ENCODE measurements at places on chromosomes 5 and 9. TPM values are rescaled to one million over a fixed set of nuclear protein-coding genes. Genes with fewer than 3 reads are reported as not detected.

- peak overlapping the region; percentile 22 for H3K27ac ChIP-seq
- peak; percentile 73 for DNase-seq
- peaks cover 41% of the 10 kb centered on the region for H3K4me1 ChIP-seq
- H3K27me3 ChIP-seq = no peaks in the 10 kb centered on the region
Observed at GRCh38 chr5:8844847-8845246, 701.0 kb downstream of the SEMA5A start.

DNA sequence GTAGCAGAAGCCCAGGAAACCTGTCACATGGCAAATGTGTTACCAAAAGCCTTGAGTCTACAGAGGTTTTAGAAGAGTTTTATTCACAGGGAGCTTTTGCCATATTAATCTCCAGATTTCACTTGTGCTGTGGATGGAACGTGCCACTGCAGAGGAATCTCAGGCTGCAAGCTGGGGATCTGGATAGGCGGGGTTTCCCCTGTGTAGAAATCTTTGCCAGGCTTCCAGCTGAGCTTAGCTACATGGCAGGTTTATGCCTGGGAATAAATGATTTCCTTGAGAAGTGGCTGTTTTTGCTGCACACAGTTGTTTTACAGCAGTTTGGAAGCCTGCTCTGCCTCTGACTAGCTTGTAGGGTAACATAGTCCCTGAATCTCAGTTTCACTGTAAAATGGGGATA is 224.6 kb upstream of the PLPPR1 start:
- DNase-seq = no peak
- no peaks in the 10 kb centered on the region for H3K36me3 ChIP-seq
- H3K27me3 ChIP-seq = no peaks in the 10 kb centered on the region
- no peak overlapping the region for H3K4me3 ChIP-seq

Gene CLPTM1L
- 139 TPM for total RNA-seq

Gene PHF24
- total RNA-seq = not detected

Gene DPM2
- total RNA-seq = 11.5 TPM

Gene CCL21
- total RNA-seq = not detected

GRCh38 chr5:115317320-115317719 is 20.9 kb upstream of the CCDC112 start:
- no peak overlapping the region for H3K4me3 ChIP-seq
- no peaks in the 10 kb centered on the region for H3K27me3 ChIP-seq
- H3K36me3 ChIP-seq = no peaks in the 10 kb centered on the region
- peaks cover 3% of the 10 kb centered on the region for H3K4me1 ChIP-seq
- no peak overlapping the region for H3K27ac ChIP-seq
- DNase-seq = no peak

DNA sequence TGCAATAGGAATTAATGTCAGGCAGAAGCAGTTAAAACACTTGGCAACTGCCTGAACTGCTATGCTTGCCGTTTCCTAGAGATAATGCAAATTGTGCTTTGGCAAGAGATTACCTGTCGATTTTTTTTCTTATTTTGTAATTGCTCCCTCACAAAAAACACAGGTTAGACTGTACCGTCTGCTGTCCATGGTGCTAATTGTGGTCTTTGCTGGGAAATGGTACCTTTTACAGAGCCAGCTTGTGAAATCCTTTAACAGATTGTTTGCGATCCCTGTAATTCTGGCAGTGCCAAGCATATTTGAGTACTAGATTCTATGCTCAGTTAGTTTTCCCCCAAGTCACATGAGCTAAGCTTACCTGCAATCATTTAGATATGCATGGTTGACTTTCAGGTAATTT is 2125.8 kb upstream of the WWC1 start:
- H3K4me1 ChIP-seq = no peaks in the 10 kb centered on the region
- H3K27me3 ChIP-seq = no peaks in the 10 kb centered on the region
- H3K4me3 ChIP-seq = no peak overlapping the region
- H3K27ac ChIP-seq = no peak overlapping the region
- no peaks in the 10 kb centered on the region for H3K36me3 ChIP-seq
- no peak for DNase-seq

Gene PIP5KL1
- 3.5 TPM for total RNA-seq

DNA sequence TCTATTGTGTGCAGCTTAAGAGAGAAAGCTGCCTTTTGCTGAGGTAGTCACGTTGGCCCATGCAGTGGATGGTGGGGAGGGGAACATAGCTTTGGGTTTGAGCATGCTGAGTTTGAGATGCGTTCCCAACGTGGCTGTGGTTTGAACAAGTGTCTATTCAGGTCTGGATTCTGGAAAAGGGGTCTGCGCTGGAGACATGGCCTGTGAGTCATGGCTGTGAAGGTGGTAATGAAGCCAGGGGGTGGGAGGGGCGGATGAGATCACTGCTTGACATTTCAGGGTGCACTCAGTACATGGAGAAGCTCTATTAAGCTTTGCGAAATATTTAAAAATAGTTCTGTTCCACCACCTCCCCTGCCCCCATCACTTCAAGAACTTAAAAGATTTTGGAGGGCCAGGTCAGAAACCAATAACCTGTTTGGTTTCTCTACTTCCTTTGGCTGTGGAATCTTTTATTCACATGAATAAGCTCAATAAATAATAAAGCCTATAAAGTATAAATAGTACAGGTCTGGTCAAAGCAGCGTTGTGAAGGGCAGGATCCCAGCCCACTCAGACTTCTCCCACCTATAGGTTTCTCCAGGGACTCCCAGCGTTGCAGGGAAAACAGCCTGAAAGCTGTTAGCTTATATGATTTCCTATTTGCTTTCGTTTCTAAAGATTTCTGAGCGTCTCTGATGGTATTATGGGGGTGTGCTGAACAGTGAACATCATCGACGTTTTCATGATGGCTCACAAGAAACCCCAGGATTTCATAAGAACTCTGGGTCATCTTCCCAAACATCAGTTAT is 189.9 kb downstream of the NSG2 start:
- no peaks in the 10 kb centered on the region for H3K27me3 ChIP-seq
- H3K4me3 ChIP-seq = peak overlapping the region; percentile 18
- DNase-seq = no peak
- H3K27ac ChIP-seq = no peak overlapping the region
- H3K4me1 ChIP-seq = no peaks in the 10 kb centered on the region

- H3K4me1 ChIP-seq = no peaks in the 10 kb centered on the region
- no peak overlapping the region for H3K4me3 ChIP-seq
- H3K36me3 ChIP-seq = no peaks in the 10 kb centered on the region
- no peak for DNase-seq
- H3K27ac ChIP-seq = no peak overlapping the region
- no peaks in the 10 kb centered on the region for H3K27me3 ChIP-seq
Observed at GRCh38 chr9:26264709-26265601, 586.7 kb upstream of the TUSC1 start.

Gene FOXD4L4
- under 0.01 TPM for total RNA-seq

GRCh38 chr9:133534346-133535291 is at the start of gene ADAMTSL2:
ADAMTSL2 (plus strand) TSS chr9:133534704; CDS start chr9:133536713, 2,009 bp downstream.
- H3K4me1 ChIP-seq = peaks cover 8% of the 10 kb centered on the region
- peak; percentile 97 for DNase-seq
- H3K4me3 ChIP-seq = peak within 1 kb of the TSS; percentile 28
- H3K27ac ChIP-seq = no peak within 1 kb of the TSS

DNA sequence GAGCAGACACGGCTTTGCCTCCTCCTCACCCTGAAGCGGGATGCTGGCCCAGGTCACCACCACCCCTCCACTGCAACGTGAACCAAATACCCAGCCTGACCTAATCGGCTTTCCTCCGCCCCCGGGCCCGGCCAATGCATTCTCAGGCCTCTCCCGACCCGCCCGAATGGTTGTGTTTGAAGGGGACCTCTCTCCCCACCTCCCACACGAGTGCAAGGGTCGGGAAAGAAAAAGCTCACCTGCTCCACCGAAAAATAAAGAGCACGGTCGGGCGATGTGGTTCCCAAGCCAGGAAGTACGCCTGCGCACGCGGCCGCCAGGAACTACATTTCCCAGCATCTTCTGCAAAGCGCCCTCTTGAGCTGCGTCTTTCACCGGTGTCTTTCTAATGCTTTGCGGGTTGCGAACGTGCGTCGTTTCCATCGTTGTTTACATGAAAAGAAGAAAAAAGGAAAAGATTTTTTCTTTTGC is at the start of gene ZNF883:
Gene ZNF883 (minus strand): TSS at position 282 of the 471 bp plus-strand sequence.
- peak; percentile 85 for DNase-seq
- no peaks in the 10 kb centered on the region for H3K36me3 ChIP-seq
- no peaks in the 10 kb centered on the region for H3K27me3 ChIP-seq
- H3K4me3 ChIP-seq = peak within 1 kb of the TSS; percentile 73

Gene NR6A1
- 0.88 TPM for total RNA-seq

GRCh38 chr9:130927338-130927737 is 11.7 kb downstream of the FIBCD1 start:
- H3K4me3 ChIP-seq = no peak overlapping the region
- no peak overlapping the region for H3K27ac ChIP-seq
- no peaks in the 10 kb centered on the region for H3K27me3 ChIP-seq
- H3K4me1 ChIP-seq = peaks cover 14% of the 10 kb centered on the region

- peaks cover 10% of the 10 kb centered on the region for H3K27me3 ChIP-seq
- no peak overlapping the region for H3K4me3 ChIP-seq
- no peak overlapping the region for H3K27ac ChIP-seq
- H3K4me1 ChIP-seq = no peaks in the 10 kb centered on the region
Observed at GRCh38 chr5:61667525-61668218, 335.6 kb downstream of the ZSWIM6 start.

Gene FRMPD1
- not detected for total RNA-seq

Gene RASEF
- total RNA-seq = 2.1 TPM

Gene DBH
- not detected for total RNA-seq

Gene ABITRAM
- total RNA-seq = 9.0 TPM

Gene LECT2
- total RNA-seq = not detected

Gene BTNL9
- total RNA-seq = not detected

DNA sequence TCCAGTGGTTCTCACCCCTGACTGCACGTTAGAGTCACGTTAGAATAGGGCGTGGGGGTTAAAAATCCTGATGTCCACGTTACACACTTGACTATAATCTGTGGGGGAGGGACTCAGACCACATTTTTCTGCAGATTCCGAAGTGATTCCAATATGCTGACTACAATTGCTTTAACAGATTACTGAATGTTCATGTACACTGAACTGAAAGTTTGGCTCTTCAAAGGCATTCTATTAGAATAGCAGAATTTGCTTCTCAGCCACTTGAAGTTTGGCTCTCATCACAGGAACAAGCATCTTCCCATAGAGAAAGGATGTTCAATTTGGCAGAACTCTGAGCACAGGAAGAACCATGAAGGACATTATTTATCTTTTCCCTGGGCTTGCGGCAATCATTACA is 84.5 kb downstream of the HAPLN1 start:
- H3K4me1 ChIP-seq = peaks cover 3% of the 10 kb centered on the region
- H3K36me3 ChIP-seq = no peaks in the 10 kb centered on the region

- DNase-seq = no peak
- no peak overlapping the region for H3K27ac ChIP-seq
- no peaks in the 10 kb centered on the region for H3K36me3 ChIP-seq
- no peaks in the 10 kb centered on the region for H3K4me1 ChIP-seq
- H3K27me3 ChIP-seq = no peaks in the 10 kb centered on the region
Observed at GRCh38 chr9:22919423-22919822, 472.8 kb downstream of the DMRTA1 start.

Gene NPDC1
- 10.0 TPM for total RNA-seq

- no peaks in the 10 kb centered on the region for H3K36me3 ChIP-seq
- H3K27ac ChIP-seq = peak overlapping the region; percentile 29
- no peaks in the 10 kb centered on the region for H3K27me3 ChIP-seq
- H3K4me3 ChIP-seq = peak overlapping the region; percentile 50
Observed at GRCh38 chr9:6788162-6789016, 30.6 kb downstream of the KDM4C start.

DNA sequence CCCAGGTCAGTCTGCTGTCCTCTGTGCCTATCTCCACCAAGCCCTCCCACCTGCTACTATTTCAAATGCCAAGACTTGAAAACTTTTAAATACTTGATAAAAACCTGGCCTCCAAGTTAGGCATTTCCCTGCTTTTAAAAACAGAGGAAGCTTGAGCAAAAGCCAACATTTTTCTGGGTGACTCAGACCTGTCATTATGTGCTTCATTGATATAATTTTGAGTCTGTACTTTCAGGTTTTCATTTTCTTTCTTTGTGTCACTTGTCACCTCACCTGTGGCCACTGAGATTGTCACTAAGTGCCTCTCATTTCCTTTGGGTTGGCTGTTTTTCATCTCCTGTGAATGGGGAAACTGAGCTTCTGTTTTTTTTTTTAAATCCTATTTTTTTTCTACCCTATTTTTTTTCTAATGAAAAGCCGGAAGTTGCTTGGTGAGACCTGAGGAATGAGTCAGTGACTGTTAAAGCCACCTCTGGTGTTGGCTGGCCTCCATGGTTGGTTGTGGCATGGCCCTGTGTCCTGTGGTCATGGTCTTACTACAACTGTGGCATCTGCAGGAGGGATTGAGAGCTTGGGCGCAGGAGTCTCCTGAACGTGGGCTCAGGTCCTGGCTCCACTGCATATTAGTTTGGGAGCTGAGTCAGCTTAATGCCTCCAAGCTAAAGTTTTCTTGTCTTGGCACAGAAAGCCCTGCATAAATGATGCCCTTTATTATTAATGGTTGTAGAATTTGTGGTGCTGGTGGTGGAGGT is 56.7 kb downstream of the ARHGAP26 start:
- no peak for DNase-seq
- H3K27me3 ChIP-seq = no peaks in the 10 kb centered on the region
- H3K36me3 ChIP-seq = no peaks in the 10 kb centered on the region
- peaks cover 76% of the 10 kb centered on the region for H3K4me1 ChIP-seq
- peak overlapping the region; percentile 57 for H3K27ac ChIP-seq
- H3K4me3 ChIP-seq = peak overlapping the region; percentile 12

- no peaks in the 10 kb centered on the region for H3K4me1 ChIP-seq
- no peaks in the 10 kb centered on the region for H3K27me3 ChIP-seq
- H3K27ac ChIP-seq = no peak overlapping the region
- no peak overlapping the region for H3K4me3 ChIP-seq
- no peak for DNase-seq
- H3K36me3 ChIP-seq = no peaks in the 10 kb centered on the region
Observed at GRCh38 chr5:39977066-39977655, 552.4 kb upstream of the DAB2 start.

- H3K36me3 ChIP-seq = peaks cover 82% of the 10 kb centered on the region
- no peak overlapping the region for H3K27ac ChIP-seq
- H3K4me3 ChIP-seq = no peak overlapping the region
- H3K4me1 ChIP-seq = peaks cover 14% of the 10 kb centered on the region
- no peak for DNase-seq
- H3K27me3 ChIP-seq = no peaks in the 10 kb centered on the region
Observed at GRCh38 chr5:6602441-6602840, 30.4 kb downstream of the NSUN2 start.

DNA sequence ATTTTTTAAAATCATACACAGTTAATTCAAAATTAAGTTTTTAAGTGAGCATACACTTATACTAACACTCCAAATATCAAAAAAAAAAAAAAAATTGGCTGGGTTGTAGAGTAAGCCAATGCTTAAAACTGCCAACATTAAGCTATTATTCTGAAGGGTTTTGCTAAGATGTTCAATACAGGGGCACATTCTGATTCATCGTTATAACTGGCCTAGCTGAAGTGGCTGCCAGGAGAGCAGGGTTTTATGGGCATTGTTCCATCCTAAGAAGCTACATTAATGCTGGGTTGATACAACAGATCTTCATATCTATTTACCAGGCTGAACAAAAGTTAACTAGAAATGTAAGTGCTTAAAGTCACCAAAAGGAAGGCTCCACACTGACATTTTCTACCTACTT is 13.4 kb downstream of the ELAVL2 start:
- H3K27me3 ChIP-seq = no peaks in the 10 kb centered on the region
- no peaks in the 10 kb centered on the region for H3K36me3 ChIP-seq
- H3K27ac ChIP-seq = no peak overlapping the region
- no peak overlapping the region for H3K4me3 ChIP-seq

DNA sequence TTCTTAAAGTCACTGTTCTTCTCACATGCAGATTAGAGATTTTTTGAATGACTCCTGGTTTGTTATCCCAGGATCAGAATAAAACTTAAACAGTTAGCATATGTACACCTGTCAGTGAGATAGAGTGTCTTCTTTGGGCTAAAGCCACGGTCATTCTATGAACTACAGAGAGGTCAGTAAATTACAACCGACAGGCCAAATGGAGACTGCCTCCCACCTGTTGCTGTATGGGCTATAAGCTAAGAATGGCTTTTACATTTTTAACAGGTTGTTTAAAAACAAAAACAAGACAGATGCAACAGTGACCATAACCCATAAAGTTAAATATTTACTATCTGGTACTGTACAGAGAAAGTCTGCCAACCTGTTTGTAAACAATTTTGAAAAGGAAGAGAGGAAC is 125.7 kb downstream of the ELAVL2 start:
- H3K36me3 ChIP-seq = no peaks in the 10 kb centered on the region

Measured in osteoblast (primary cell).